Kidney tubule cell (primary cell): ENCODE measurements at places on chromosomes 12 and 14.

DNA sequence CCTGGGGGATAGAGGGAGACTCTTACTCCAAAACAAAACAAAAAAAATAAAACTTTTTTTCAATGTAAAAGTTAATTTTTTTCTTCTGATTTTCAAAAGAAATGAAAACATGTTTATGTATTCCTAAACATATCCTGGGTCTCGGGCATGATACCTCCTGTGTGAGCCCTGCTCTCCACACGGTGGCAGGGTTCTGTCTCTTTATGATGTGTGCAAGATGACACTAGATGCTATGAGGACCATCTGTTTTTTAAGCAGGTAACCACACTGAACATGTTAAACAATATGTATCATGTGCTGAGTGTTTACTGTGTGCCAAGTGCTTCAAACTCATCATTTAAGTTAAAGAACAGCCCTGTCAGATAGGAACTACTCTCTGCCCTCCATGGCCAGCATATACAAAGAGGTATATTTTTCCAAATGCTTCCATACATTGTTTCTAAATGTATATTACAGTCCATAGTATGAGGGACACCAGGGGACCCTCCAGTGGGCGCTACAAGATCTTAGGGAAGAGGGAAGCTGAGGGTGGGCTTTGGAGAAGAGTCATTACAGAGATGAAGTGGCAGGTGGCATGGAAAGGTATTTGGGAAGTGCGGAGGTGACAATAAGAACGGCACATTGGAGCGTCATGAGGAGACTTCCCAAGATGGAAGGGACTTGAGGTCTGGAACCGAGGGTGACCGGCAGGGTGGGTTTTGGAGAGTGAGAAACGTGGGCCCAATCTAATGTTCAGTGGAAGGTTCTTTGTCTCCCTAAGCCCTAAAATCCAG, 28.5 kb downstream of the FOS start:
- DNase-seq = peak; percentile 26

DNA sequence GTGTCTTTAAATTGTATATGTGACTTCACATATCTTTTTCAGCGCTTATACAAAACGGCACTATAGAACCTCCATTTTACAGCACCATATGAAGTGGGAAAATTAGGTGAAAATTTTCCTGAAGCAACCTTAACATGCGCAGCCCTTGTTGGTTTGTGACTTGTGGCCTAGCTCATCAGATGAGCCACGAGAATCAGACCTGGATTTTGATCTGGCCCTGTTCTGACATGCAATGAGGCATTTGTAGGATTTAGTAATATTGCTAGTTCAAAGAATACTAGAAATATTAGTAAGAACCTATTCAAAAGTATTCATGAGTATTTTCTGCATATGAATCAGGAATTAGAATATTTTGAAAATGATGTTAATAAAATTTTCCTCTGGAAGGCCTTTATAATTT, 2.9 kb downstream of the CDKN1B start:
- no peak for DNase-seq

DNA sequence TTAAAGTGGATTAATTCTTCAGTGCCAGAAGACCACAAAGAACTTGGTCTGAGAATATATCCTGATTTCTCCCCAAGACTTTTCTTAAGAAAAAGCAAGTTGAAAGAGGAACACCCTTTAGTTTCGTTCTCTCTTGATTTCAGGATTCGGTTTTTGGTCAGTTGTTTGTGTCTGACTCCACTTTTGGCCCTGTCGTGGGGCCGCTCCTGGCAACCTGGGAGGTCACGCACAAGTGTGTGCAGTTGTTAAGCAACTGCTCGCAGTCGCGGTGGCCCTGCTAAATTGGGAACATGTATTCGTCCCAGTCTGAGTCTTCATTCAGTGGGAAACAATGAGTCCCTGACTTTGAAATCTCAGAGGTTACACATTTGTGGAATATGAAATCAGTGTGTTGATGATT, 68.7 kb downstream of the RGS6 start:
- no peak for DNase-seq

GRCh38 chr14:70909733-70910614, 2.7 kb downstream of the PCNX1 start:
- DNase-seq = peak; percentile 47

DNA sequence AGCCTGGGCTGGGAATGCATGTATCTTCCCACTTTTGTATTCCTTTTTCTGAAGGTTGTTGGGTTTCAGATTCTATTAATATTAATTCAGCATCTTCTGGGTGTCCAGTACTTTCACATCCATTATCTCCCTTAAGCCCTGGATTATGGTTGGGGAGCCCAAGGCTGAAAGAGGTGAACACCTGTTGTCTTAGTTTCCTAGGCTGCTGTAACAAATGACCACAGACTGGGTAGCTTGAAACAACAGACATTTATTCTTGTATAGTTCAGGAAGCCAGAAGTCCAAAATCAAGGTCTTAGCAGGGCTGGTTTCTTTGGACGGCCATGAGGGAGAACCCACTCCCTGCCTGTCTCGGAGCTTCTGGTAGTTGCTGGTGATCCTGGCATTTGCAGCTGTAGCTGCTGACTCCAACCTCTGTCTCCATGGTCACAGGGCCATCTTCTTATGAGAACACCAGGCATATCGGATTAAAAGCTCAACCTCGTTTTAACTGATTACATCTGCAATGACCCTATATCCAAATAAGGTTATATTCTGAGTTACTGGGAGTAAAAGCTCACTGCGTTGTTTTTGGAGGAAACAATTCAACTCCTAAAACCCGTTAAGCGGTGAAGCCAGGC, 68.2 kb upstream of the CLMN start:
- DNase-seq = no peak

- peak; percentile 100 for DNase-seq
Measured at GRCh38 chr14:61562321-61563161, 132.8 kb upstream of the HIF1A start.

GRCh38 chr12:82099216-82099615, 259.0 kb downstream of the CCDC59 start:
- DNase-seq = peak; percentile 94

DNA sequence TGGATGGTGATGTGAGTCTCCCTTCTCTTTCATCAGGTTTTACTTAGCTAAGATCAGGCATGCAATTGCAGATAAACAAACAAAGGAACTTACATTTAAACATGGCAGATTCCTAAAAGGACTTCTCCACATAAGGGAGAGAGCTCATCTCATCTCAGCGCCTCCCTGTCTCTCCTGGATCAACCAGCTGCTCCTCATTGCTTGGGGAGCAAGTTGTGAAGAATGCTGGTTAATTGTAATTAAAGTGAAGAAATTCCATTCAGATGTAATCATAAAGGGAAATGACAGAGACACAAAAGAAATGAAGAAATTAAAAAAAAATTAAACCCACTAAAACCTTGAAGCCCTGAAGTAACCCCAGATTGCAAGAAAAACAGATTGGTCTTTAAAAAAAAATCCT, 104.4 kb upstream of the DIO2 start:
- no peak for DNase-seq

- peak; percentile 34 for DNase-seq
Measured at GRCh38 chr12:54294152-54294952, 6.5 kb downstream of the NFE2 start.

GRCh38 chr12:128326406-128326805, 59.4 kb downstream of the TMEM132C start:
- DNase-seq = no peak

DNA sequence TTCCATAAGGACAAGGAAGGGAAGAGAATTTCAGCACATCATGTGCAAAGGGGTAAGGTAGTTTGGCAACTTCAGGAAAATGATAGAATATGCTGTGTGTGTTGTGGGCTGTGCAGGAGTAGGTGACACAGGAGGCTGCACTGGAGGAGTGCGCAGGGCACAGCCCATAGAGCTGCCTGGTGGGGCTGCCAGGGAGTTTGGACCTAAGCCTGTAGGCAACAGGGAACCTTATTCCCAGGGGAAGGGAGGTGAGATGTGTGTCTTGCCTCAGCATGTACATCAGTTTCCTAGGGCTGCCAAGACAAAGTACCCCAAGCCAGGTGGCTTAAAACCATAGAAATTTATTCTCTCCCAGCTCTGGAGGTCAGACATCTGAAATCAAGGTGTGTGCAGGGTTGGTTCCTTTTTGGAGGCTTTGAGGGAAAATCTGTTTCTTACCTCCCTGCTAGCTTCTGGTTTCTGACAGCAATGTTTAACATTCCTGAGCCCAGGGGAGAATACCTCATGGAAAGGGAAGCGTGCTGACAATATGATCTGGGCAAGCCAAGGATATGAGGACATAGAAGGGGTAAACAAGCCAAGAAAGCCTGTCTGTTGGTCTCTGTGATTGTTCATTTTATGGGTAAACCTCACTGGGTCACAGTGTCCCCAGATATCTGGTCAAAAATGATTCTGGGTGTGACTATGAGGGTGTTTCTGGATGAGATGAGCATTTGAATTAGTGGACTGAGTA, 174.0 kb upstream of the NTF3 start:
- peak; percentile 10 for DNase-seq

DNA sequence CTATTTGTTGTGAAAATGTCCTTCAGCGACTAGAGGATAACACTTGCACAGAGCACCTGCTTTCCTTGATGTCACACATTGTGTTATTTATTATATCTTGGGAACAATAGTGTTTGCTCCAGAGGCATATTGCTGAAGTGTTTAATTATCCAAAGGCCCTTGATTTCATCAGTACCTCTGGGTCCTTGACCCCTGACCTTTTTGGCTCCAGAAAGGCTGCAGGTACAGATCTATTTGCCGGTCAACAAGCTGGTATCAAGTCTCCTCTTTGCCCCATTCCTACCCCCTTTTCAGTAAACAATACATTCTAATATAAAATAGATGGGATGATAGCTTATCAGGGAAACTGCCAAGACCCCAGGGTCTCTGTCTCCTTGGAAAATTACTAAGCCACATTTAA, 206.8 kb downstream of the DACT1 start:
- no peak for DNase-seq

DNA sequence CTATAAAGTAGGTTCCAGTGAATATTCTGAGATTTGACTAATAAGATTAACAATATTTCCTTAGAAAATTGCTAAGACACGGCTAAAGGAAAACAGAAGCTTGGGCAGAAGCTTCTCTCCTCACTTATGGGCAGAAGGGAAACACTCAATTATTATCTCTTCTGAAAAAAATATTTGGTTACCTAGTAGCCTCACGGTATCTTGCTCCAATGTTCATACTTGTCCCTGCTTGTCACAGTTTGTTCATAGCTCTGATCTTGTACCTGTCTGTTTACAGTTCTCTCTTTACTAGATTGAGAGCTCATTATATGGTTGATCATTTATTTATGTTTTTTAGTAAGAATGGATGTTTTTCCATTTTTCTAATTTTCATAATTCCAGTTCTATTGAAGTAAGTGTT, 458.0 kb upstream of the ATP2B1 start:
- no peak for DNase-seq

DNA sequence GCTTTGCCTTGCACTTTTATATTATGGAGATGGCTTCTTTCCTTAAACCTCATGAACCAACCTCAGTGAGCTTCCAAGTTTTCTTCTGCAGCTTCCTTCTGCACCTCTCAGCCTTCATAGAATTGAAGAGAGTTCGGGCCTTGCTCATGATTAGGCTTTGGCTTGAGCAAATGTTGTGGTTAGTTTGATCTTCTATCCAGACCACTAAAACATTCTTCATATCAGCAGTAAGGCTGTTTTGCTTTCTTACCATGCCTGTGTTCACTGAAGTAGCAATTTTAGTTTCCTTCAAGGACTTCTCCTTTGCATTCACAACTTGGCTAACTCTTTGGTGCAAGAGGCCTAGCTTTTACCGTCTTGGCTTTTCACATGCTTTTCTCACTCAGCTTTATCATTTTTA, 125.4 kb downstream of the SNAPC1 start:
- peak; percentile 35 for DNase-seq

- DNase-seq = no peak
Measured at GRCh38 chr14:75820761-75821160, 159.7 kb downstream of the TTLL5 start.

- peak; percentile 25 for DNase-seq
Measured at GRCh38 chr14:93962701-93963601, 13.4 kb downstream of the ASB2 start.

DNA sequence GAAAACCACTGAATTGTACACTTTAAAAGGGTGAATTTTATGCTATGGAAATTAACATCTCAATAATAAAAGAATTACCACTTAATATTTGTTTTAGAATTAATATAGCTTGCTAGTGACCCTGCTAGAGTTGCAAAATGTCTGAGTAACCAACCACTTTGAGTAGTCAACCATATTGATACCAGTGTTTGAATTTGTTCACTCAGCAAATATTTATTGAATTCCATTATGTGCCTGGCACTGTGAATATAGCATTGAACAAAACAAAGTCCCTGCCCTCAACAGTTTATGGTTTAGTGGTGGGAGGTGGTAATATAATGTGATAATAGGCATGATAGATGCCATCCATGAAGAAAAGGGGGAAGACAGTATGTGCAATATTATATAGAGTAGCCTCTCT, 4.6 kb downstream of the SNRPF start:
- DNase-seq = no peak

GRCh38 chr12:6647083-6647604, at the start of gene ACRBP:
ACRBP (minus strand) TSS chr12:6647432; CDS start chr12:6647366, 66 bp downstream.
- peak; percentile 45 for DNase-seq

DNA sequence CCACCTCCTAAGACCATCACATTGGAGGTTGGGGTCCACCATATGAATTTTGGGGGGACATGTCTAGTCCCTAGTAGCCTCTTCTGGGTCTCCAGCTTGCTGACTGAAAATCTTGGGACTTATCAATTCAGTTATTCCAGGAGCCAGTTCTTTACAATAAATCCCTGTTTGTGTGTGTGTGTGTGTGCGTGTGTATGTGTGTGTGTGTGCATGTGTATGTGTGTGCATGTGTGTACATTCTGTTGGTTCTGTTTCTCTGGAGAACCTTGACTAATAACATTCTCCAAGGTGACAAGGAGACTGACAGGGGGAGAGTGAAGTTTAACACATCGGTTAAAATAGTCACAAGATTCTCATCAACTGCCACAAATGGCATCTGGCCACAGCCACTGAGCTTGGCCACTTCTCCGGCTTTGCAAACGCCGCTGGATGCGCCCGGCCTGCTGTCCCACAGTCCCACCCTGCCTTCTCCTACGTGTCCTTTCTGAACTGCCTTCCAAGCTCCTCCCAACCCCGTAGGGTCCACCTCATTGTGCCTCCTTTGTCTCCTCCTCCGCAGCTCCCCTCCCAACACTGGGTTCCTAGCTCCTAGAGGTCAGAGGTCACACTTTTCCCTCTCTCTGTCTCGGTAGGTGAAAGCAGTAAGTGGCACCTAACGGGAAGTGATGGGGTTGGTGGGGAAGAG, 88.1 kb upstream of the DIO3 start:
- no peak for DNase-seq

- peak; percentile 40 for DNase-seq
Measured at GRCh38 chr14:90970167-90970600, 90.3 kb downstream of the RPS6KA5 start.

DNA sequence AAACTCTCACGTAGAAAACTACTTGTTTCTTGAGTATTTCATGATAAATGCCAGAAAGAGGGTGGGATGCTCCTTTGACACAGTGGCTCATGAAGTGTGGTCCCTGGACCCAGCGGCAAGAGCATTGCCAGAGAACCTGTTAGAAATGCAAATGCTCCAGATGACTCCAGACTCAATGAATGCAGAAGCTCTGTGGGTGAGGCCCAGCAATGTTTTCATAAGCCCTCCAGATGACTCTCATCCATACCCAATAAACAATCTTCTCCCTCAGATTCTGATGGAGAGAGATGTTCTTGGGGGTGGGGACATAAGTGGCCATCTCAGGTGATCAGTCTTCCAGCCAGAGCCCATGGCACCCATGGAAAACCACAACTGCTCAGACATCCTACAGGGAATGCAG, 88.9 kb downstream of the SMOC1 start:
- DNase-seq = no peak
